ENCODE measurements at places on chromosomes 3 and 15.

- no peak for DNase-seq
Measured at GRCh38 chr15:56956538-56956937, 38.1 kb downstream of the TCF12 start.

- no peak for DNase-seq
Measured at GRCh38 chr3:123499322-123499721, 50.4 kb upstream of the ADCY5 start.

DNA sequence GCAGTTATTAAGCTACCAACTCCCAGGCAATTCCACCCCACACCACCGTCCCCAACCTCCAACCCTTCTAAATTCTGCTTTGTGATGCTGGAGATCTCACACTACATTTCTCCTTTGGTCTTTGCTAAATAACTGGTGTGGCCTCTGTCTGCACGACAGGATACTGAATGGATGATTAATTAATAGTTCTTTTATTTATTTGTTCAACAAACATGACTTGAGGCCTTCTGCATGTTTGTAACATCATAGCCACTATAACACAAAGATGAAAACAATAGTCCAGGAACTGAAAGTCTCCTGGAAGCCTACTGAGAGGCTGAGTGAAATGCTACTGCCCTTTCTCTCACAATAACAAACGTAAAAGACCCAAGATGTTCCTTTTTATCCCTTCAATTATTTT lies 609.5 kb upstream of the UBE2E2 start:
- DNase-seq, result no peak

DNA sequence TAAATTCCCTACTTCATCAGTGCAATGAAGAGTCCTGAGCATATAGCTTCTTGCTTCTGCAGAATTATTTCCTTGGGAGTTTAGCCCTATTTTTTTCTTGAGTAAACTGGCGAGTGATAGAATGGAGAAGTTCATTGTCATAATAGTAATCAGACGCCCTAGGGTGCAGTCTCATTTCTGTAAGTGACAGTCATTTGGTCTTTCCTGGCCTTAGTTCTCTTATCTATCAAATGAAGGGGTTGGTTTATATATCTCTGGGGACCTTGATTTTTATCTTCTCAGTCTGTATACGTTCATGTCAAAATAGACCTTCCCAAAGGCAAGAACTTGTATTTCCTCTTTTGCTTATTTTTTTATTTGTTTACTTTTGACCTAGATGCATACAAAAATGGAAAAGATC lies 9.9 kb upstream of the ALPK3 start:
- DNase-seq, result no peak

DNA sequence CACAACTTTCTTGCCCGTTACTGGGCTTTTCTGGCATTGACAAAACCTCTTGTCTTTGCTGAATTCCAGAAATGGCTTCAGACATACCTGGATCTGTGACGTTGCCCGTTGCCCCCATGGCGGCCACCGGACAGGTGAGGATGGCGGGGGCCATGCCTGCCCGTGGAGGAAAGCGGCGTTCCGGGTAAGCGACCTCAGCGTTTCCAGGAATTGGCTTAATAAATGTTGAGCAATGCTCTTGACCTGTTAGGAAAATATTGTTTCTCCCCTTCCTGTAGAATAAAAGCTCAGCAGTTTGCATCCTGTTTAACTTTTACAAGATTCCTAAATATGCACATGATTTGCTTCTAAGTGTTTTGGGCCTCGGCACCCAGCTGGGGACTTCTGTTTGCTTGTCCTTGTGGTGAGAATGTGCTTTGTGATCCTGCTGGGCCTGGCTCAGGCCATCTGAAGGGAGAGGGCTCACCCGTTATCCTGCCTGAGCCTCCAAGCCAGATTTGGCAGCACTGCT lies 46.7 kb downstream of the ARNT2 start:
- DNase-seq, result no peak

Measured in GM13976 (cell line).